ENCODE measurements at places on chromosomes 6 and 20.

- DNase-seq: no peak
These were observed 54.1 kb upstream of the PDE7B start for GRCh38 chr6:135797361-135797760.

DNA sequence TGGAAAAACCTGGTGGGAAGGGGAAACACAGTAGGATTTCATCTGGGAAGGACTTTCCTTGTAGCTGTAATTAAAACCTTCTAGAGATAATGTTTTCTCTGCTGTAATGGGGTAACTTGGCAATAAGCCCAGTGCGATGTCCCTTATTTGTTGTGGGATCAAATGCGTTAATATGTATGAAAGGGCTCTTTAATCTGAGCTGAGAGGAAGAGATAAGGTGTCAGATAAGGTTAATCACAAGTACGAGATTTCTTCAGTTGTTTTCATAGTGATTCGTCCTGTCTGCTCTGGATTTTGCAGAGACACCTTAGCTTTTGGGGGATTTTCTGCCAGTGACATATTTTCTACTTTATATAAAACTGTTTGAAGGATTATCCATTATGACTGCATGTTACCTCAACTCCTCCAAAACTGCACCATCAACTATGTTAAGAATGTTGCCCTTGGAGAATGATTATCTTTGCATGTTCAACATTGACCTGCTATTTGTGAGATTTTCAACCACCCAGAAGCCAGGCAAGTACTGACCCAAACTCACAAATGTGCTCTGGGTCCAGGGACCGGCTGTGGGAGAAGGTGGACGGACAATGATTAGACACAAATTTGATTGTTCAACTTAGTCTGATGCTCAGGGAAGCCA, 21.2 kb upstream of the ELOVL5 start:
- DNase-seq: no peak

- no peak for DNase-seq
These were observed 253.5 kb downstream of the GJA1 start for GRCh38 chr6:121688974-121689373.

DNA sequence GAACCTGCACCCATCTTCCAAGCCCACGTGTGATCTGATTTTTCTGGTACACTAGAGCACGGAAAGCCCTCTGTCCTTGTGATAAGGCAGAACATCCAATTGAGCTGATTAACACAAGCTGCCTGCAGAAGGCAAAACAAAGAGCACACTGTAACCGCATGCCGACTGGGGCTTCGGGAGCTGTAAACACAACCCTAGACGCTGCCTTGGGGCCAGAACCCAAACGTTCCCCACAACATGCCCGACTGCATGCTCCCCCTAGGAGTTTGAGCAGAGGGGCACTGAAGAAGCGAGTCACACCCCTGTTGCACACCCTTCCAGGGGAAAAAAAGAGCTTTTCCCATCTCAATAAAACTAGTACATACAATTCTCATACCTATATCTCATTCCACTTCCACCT, 470.7 kb downstream of the HTR1B start:
- no peak for DNase-seq

- peak; percentile 32 for DNase-seq
These were observed 104.9 kb upstream of the NXT1 start for GRCh38 chr20:23245553-23246181.

DNA sequence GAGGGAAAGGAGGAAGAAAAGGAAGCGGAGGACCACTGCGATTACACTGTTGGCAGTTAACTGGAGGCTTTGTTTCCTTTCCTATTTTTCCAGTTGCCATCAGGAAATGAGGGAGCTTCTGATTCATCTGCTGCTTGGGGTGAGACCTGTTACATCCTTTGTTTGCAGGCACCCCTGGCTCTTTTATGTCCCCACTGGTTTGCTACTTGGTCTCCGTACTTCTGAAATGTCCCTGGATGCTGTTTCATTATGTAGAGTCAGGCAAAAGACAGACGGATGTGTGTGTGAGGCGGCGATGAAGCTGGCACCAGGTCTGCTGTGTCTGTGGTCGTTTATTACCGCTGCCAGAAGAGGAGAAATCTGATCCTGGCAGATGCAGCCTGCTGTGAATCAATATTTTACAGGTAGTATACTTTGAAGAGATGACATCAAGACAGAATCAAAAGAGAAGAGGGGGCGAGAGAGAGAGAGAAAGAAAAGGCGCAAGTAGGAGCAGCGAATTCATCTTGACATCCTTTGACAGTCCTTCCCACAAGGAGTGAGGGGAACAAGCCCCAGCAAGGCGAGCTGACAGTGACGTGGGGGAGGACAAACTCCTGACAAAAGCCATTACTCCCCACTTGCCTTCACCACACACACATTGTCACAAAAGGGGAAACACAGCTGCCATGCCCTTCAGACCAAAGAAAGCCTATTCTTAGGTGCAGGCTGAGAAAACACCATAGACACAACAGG, 145.9 kb upstream of the FBXL4 start:
- DNase-seq: no peak

GRCh38 chr20:44447827-44448419, 27.8 kb upstream of the TTPAL start:
- DNase-seq: no peak

DNA sequence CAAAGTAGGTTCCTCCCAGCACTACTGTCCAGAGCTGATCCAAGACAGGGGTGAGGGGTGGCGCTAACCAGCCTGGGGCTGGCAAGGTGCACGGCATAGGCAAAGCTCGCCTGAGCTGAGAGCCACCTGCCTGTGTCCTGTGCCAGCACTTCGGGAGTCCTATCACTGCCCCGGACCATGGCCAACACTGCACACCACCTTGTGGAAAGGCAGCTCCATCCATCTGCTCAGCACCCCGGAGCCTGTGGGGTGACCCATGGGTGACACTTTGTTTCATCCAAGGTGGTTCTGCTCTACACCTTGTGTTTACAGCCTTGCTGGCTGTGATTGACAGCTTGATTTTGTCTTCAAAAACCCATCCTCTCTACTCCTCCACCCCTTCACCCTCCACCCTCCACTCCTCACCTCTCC, 32.9 kb upstream of the GATA5 start:
- no peak for DNase-seq

- peak; percentile 25 for DNase-seq
These were observed 97.4 kb upstream of the RNF24 start for GRCh38 chr20:4112481-4113421.

GRCh38 chr20:20373091-20373571, 5.2 kb downstream of the INSM1 start:
- DNase-seq: peak; percentile 52

- DNase-seq: no peak
These were observed 1.5 kb downstream of the LRRC73 start for GRCh38 chr6:43508481-43509141.

DNA sequence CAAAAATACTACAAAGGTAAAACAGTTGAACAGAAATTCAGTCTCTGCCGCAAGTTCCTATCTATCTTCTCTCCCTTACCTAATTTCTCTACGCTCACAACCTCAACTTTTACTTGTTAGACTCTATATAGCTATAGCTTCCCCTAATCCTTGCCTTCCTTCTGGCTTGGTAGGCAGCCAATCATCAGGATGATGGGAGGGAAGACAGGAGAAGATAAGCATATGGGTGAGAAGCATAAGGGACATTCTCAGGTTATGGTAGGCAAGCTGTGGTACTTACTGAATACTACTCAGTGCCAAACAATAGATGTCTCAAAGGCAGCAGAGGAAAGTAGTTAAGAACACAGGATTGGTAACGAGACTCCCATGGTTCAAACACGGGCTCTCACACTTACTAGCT, 7.8 kb downstream of the CCNC start:
- no peak for DNase-seq

GRCh38 chr6:4606821-4607704, 169.1 kb upstream of the CDYL start:
- DNase-seq: peak; percentile 63

DNA sequence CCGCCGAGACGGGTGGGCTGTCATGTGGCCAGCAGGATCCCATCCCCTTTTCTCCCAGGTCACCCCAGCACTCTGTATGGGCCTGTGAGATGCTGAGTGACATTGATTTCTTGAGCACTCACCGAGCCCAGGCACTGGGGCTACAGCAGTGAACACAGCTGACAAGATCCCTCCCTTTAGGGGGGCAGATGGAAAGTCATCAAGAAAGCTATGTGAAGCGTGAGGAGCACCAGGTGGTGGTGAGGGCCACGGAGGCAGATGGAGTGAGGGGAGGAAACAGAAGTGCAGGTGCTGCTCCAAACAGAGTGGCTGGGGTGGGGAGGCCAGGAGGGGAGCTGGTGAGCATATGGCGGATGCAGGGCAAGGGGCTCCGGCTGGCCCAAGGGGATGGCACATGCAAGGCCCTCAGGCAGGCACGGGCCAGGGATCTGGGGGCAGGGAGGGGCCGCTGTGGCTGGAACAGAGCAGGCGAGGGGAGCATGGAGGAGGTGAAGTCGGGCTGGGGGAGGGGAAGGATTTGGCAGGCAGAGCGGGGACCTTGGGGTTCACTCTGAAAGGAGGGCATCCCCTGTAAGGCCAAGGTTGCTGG, 184.0 kb downstream of the BMP7 start:
- no peak for DNase-seq

GRCh38 chr20:34791289-34792020, 34.0 kb downstream of the NCOA6 start:
- peak; percentile 92 for DNase-seq

- DNase-seq: peak; percentile 92
These were observed 37.6 kb upstream of the HINT3 start for GRCh38 chr6:125918681-125919566.

GRCh38 chr20:61525781-61526431, 273.8 kb downstream of the CDH4 start:
- DNase-seq: no peak

GRCh38 chr6:1347161-1347560, 35.3 kb downstream of the FOXQ1 start:
- DNase-seq: no peak

DNA sequence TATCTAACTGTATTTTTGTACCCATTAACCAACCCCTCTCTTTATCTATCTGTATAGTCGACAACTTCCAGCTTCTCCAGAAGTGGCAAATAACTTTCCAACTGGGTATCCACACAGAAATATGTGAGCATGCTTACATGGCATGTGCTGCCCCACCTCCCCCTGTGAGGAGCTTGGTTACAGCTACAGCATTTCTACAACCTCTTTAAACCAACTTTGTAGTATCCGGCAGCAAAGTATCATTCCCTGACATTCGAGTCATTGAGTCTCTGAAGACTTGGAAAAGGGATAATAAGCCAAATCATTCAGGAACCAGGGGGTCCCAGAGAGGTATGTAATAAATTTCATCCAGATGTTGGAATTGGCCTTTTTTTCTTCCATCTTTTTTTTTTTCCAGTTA, 48.2 kb upstream of the ASIP start:
- DNase-seq: no peak

DNA sequence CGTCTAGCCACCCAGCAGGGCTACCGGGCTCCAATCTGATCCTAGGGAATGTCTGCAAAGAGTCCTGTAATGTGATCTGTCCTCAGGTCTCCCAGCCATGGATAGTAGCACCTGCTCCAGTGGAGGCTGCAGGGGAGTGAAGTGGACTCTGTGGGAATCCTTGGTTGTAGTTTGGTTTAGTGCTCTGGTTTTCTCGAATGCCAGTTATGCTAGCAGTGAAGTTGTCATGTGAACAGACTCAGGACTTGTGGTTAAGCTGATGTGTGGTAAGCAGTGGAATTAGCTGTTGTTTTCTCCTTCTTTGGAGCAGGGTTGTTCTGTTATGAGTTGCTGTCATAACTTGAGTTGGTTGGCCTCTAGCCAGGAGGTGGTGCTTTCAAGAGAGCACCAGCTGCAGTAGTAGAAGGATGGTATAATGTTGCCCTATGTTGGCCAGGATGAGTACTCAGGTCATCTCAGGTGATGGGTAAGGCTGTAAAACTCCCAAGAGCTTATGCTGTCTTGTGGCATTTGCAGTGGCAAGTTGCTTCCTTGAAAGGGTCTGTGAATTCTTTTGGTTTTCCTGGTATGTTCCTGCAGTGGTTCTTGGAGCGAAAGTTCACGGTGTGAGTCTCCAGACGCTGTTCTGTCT, 390.2 kb downstream of the UTRN start:
- peak; percentile 85 for DNase-seq

GRCh38 chr6:114007516-114007915, 36.6 kb upstream of the HDAC2 start:
- DNase-seq: no peak

DNA sequence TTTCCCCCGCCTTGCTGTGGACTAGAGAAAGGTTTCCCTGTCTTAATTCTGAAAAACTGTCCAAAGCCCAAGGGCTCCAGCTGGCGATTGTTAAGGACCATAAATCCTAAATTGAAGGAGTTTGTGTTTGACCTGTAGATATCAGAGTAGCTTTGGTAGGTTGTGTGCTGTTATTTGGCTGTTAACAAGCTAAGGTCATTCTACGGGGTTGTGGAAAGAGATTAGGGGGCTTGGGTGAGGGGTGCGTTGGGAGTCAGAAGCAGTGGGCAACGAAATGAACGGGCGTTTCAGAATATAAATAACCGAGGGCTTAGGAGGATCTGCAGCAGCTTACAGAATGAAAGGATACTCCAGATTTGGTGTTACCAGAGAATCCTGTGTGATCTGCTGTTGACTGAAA, 32.6 kb upstream of the BTN3A2 start:
- no peak for DNase-seq

GRCh38 chr6:110590821-110591351, 114.5 kb upstream of the SLC22A16 start:
- no peak for DNase-seq

DNA sequence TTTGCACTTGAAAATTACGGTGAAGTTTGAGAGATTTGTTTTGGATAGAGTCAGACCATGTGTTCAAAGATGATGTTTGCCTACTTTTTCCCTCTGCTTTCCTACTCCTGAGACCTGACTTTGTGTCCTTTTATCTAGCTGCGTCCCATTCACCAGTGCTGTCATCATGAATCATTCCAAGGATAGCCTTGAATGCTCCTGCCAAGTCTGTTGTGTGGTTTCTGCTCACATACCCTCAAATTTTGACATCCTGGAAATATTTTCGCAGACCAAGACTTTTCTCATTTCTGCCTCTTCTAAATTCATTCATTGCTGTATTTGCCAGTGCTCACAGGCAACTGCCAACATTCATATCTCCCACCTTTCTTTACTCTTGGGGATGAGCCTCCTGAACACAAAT, 175.9 kb upstream of the SCGN start:
- DNase-seq: peak; percentile 15

- DNase-seq: no peak
These were observed 187.2 kb downstream of the CDH4 start for GRCh38 chr20:61439251-61439650.

GRCh38 chr6:152268846-152269442, 368.2 kb downstream of the SYNE1 start:
- no peak for DNase-seq

- DNase-seq: no peak
These were observed 155.5 kb downstream of the THBS2 start for GRCh38 chr6:169098116-169098515.

Measured in fibroblast of gingiva (primary cell).